ENCODE measurements at places on chromosomes 5 and 9.

- DNase-seq = no peak
Observed at GRCh38 chr9:75941066-75941465, 50.6 kb downstream of the PCSK5 start.

GRCh38 chr9:21967702-21968101, 26.5 kb downstream of the CDKN2A start:
- DNase-seq = no peak

DNA sequence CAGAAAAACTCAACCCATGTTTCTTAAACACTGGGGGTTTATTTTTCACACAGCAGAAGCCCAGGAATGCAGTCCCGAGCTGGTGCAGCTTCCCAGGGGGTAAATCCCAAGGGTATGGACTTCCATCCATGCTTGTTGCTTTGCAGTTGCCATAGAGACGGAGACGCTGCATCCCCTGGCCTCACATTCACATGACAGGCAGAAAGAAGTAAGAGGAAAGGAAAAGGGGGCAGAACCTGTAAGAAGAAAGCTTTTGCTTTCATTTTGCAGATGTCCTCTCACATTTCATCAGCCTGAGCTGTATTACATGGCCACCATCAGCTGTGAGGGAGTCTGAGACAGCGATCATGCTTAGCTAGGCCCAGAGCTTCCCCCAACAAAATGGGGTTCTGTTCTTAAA, 321.0 kb downstream of the AGTPBP1 start:
- no peak for DNase-seq

- DNase-seq = no peak
Observed at GRCh38 chr9:75432888-75433287, 344.6 kb downstream of the OSTF1 start.

- no peak for DNase-seq
Observed at GRCh38 chr5:65067147-65067506, 298.4 kb downstream of the CWC27 start.

Data from activated CD4-positive, alpha-beta T cell treated with anti-CD3 and anti-CD28 coated beads for 48 hours (primary cell).